CD4-positive, alpha-beta T cell treated with Interleukin-15 for 4 hours (primary cell): ENCODE measurements at places on chromosomes 3 and 15.

- DNase-seq = no peak
These were observed 131.2 kb upstream of the SMAD3 start for GRCh38 chr15:66933932-66934867.

- DNase-seq = no peak
These were observed 74.9 kb downstream of the PIK3R4 start for GRCh38 chr3:130671545-130672312.

GRCh38 chr3:60552581-60552980 lies 698.7 kb downstream of the FHIT start:
- DNase-seq = no peak

DNA sequence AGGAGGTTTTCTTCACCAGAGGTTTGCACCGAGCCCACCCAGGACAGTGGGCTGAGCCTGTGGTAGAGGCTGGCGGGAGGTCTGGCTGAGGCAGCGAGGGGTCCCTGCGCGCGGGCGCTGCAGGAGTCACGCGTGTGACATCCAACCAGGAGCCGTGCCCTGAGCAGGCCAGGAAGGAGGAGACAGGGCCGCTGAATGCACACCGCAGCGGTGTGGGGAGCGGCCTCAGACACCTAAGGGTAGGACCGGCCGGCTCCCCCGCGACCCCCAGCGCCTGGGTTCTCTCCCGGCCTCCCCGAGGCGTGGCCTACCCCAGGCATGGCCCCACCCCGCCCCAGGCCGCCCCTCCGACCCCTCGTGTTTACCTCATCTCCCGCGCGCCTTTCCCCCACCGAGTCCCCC lies 412 bp downstream of the SLC41A3 start:
- DNase-seq = peak; percentile 31

DNA sequence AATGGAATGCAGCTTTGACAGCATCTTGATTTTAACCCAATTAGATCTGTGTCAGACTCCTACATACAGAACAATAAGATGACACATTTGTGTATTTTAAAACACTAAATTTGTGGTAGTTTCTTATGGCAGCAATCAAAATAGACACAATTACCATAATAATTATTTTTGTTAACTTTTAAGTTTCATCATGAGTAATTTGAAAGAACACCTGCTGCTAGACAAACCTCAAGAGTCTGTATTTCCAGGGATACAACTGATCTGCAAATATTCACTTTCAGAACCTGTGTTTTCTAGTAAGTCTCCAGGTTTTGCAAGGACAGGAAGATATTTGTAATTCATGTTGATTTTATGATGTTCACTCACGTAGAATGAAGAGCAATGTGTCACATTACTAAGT lies 736.8 kb downstream of the DIPK2A start:
- no peak for DNase-seq

DNA sequence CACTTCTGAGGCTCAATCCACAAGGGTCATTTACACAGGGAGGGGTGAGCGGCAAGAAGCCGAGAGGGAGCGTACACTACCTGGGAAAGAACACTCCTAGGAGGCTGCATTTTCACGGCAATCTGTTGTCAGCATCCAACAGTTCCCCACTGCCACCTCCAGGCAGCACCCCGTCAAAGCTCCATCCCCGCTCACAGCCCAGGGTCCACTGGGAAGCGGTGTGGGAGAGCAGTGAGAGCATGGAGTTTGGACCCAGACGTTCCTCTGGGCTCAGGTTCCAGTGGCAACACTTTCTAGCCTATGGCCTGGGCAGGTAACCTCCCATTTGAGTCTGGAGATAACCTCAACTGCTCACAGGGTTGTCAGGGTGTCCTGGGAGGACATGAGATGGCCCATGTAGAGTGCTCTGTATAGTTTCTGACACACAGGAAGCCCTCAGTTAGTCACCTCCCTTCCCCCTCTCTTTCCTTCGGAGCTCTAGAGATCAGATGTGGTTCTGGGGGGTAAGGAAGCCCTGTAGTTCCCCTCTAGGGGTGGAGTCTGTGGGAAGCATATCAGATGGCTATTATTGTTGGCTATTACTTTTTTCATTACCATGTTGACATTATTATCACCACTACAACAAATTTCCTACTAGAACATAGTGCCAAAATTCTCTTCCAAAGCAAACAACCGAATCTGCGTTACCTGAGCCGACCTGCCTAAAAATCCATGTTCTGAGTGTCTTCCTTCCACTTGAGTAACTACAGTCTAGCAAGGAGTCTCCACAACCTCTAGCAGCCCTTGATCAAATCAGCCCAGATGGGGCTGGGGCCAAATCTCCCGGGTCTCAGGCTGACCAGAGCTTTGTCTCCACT lies 29.1 kb downstream of the RUVBL1 start:
- no peak for DNase-seq

DNA sequence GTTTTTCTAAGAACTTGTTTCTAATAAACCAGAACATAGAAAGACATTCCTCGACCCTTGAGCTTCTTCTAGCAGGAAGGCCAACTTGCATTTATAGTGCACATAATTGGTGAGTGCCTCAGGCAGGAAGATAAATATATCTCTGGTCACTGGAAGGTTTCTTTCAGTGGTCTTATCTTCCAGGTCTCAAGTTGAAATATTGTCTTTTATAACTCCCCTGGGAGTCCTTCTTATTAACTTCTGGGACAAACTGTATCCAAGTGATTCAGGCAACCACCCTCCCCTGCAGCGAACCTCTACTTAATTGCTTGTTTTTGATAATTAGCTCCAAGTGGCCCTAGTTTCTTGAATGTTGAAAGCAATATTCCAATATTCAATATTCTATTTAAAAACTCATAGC lies 346.8 kb upstream of the GOLIM4 start:
- no peak for DNase-seq

DNA sequence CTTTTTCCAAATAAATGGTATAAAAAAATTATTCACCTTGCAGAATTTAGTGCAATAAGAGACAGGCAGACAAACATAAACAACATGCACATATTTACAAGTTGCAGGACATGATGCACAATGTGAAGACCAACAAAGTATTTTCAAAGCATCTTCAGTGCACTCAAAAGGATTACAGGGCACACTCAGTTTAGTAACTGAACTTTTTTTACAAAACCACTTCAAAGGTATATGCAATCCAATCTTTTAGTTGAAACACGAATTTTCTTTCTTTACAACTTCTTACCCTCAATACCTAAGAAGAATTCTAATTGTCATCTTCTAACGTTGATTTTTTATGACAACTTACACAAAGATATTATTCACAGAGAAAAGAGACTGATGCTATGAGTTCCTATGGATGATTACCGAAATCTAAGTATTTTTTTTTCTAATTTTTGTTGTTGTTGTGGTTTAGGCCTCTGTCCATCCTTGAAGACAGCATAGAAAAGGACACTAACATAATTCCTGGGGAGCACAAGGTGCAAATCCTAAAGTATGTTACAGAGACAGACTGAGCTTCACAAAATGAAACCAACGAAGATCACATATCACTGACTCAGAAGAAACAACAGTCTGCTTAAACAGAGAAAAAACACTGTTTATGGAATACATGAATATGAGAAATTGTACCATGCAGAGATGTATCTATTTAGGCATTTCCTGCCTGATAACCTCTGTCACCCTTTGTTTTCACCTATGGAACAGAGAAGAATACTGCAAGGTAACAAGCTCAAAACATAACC lies 50.3 kb downstream of the ZMAT3 start:
- no peak for DNase-seq

DNA sequence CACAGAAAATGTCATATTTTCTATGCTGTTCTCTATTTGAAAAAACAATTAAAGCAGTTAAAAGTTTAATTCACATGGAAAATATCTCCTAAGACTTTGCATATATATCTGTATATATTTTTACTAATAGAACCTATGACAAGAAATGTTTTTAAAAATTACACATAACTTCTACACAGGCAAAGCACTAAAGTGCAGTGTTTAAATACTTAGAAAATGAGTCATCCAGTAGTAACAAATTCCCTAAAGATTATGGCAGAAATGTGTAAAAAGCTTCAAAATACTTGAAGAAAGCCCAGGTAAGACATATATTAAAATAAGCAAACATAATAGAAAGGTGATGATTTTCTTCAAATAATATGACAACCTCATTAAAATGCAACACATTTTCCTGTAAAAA lies 236.6 kb downstream of the TBC1D5 start:
- DNase-seq = no peak

DNA sequence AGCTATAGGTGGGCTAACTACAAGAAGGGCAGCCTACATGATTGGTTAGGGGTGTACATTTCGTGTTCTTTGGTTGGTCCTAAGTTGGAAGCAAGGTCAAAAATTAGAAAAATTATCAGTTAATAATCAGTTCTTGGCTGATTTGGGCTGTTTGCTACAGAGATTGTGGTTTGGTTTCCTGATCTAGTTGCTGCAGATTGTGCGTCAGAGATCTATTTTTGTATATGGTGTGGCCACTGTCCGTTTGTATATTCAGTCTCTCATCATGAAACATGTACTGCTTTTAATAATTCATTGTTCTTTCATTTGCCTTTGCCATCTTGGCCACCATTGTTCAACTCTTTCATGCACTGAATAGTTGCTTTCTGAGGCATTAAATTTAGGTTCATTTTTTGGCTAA lies 80.9 kb downstream of the LRRC3B start:
- DNase-seq = no peak

GRCh38 chr15:57861815-57862586 lies 155.5 kb downstream of the POLR2M start:
- no peak for DNase-seq

DNA sequence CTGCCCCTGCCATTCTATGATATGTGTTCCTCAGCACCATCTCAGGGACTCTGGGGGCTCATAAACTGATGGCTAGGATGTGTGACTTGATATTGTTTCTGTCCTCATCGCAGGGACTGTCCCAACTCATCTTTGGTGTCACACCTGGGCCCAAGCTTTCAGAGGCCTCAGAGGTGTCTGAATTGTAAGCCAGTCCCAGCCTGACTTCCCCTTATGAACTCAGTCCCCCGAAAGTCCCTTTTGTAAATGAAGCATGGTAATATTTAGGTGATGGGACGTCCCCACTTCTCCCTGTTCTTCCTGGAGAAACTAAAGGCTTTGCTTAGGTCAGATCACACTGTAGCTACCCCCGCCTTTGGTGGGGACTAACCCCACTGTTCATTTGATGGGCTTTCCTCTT lies 142.4 kb upstream of the TLE3 start:
- no peak for DNase-seq

- no peak for DNase-seq
These were observed 297.5 kb downstream of the SHQ1 start for GRCh38 chr3:72550582-72551262.

- no peak for DNase-seq
These were observed 10.1 kb downstream of the PDCD6IP start for GRCh38 chr3:33808559-33808958.

- DNase-seq = no peak
These were observed 21.0 kb downstream of the PRICKLE2 start for GRCh38 chr3:64203969-64204908.

- no peak for DNase-seq
These were observed 57.7 kb upstream of the CTSH start for GRCh38 chr15:79002581-79002980.

DNA sequence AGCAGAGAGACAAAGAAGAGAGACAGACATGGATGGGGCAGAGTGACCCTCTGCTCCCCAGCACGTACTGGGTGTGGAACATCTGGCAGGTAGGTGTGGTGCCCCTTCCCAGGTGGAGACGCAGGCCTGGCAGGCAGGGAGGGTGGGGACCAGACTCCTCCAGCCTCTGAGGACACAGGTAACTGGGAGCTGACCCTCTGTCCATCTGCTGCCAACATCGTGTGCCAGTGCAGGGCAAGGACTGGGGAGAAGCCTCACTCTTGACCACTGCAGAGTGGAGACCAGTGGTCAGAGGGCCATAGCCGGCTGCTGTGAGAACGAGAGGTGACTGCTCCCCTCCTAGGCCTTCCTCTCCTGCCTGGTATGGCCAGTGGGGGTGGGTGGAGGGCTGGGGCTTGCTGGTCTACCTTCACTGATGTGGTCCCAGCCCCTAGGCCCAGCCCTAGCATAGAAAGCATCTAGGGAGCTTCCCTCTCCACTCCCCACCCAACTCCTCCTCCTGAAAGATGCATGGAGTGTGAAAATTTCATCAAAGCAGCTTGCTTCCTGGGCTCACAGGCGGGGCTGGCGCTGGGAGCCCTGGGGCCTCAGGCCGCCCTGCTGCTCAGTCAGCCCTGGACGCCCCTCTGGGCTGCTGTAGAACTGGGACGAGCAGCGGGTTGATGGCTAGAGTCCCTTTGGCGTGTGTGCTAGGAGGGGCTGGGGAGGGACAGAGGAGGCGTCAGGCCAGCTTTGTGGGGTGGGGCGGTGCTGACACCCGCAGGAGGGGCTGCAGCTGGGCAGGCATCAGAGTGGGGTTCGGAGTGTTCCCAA lies 90.3 kb downstream of the PLXNA1 start:
- no peak for DNase-seq

DNA sequence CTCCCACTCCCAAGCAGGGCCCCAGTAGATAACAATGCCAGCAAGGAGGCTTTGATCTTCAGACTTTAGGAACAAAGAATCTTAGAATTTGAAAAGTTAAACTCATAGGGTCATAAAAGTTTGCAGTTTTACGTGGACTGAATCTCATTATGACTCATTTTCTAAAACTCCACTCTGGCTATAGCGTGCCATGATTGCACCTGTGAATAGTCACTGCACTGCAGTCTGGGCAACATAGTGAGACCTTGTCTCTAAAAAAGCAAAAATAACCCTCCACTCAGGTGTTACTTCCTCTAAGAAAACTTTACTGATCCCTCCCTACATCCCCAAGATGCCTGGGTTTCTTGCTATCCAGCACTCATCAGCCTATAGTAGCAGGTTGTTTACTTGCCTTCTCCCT lies 104.5 kb downstream of the IL20RB start:
- no peak for DNase-seq

- DNase-seq = no peak
These were observed 4.5 kb upstream of the GSK3B start for GRCh38 chr3:120098710-120099109.

DNA sequence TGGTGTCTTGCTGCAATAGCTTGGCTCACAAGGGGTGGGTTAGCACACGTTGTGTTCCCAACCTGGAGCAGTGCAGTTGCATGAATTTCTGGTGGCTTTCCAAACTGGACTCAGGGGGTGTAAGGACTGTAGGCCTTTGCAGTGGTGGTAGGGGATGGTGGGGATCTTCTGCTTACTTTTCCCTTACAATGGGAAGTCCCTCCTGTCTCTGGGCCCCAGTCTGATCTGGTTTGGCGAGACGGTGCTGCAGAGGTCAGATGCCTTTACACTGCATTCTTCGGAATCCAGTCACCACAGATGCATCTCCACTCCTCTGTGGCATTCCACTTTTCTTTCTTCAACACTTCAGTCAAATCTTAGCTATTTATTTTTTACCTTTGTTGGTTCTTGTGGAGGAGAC lies 132.1 kb downstream of the DOCK3 start:
- DNase-seq = no peak

DNA sequence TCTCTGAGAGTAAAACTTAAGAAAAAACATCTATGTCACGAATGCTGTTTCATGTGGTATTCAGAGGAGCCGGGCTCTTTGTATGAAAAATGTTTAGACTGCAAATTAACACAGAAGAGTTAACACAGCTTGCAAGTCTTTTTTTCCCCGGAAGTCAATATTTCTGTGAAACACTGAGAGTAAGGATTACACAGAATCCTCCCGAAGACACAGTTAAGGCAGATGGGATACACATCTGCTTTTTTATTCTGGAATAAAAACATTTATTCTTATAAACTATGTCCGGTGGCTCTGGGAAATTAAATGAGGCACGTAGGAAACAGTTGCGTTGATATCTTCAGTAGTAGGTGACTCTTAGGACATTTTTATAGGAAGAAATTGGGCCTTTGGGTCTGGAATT lies 180.6 kb downstream of the PTPRG start:
- DNase-seq = no peak

GRCh38 chr3:191555037-191555436 lies 94.1 kb downstream of the PYDC2 start:
- no peak for DNase-seq
